8988T (cell line): ENCODE measurements at places on chromosomes 6 and 20.

DNA sequence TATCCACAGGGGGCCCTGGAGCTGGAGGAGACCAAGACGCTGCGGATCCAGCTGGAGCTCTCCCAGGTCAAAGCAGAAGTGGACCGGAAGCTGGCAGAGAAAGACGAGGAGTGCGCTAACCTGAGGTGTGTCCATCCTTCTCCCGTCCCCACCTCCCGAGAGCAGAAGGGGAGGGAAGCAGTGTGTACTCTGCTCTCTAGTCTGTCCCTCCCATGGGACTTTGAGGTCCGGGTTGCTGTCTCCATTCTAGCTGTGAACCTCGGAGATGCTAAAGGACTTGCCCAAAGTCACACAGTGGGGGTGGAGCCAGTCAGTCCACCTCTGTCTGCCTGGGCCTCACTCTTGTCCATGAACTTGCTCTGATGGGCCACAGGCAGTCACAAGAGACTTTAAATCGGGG, 44.1 kb downstream of the MYH7B start:
- DNase-seq, result no peak

GRCh38 chr20:48824830-48825565, 2.8 kb downstream of the PREX1 start:
- no peak for DNase-seq

DNA sequence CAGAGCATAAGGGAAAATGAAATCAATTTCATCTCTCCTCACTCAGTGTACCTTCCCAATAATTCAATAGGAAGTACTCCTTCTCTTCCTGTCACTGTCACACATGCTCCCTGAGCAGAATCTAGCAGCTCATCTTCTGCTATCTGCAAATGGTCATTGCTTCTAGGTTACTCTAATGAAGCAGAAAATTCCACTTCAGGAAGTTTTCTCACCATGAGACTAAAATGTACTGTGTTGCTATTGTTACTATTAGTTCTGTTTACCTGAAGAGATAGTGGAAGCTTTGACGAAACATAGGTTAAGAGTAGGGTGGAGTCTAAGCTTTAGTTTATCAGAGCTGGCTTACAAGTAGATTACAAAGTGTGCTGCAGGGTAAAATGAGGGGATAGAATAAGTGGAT, 52.8 kb downstream of the RFX6 start:
- no peak for DNase-seq

GRCh38 chr6:84688141-84688873, 76.1 kb downstream of the TBX18 start:
- no peak for DNase-seq

DNA sequence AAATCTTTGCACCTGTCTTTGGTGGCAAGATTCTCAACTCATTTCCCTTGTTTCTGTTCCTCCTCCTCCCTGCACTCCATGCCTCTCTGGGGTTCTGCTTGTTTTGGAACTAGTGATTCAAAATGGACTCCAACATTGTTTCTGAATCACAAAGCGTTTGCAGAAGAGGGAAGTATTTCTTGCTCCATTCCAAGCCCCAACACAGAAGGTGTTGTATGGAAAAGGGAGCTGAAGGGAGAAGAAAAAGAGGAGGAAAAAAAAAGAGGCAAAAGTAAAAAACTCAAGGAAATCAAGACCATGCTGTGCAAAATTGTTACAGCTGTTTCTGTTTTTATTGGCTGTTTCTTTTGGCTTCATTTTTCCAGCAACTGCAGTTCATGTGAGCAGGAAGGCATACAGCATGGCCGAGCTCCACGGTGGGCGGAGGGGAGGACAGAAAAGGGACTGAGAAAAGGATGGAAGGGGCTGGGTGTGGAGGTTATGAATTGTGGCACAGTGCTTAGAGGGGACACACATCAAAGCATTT, 66.9 kb upstream of the PRL start:
- DNase-seq, result no peak

DNA sequence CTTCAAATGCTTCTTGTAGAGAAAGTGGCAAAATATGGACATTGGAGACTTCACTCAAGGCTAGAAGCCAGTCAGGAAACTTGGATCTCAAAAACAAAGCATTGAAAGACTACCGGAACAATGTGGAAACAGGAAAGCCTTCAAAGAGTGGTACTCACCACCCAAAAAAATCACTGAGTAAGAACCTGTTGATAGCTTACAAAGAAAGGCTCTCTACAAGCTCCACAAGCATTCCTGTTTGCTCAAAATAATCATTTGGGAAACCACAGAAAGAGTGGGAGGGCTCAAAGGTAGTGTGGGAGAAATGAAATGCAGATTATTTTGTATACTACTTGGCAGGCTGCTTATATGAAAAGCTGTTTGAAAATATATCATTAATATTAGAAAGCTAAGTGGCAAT, 9.5 kb upstream of the DST start:
- DNase-seq, result no peak

- DNase-seq, result no peak
Observed at GRCh38 chr20:48758206-48758820, 69.5 kb downstream of the PREX1 start.

DNA sequence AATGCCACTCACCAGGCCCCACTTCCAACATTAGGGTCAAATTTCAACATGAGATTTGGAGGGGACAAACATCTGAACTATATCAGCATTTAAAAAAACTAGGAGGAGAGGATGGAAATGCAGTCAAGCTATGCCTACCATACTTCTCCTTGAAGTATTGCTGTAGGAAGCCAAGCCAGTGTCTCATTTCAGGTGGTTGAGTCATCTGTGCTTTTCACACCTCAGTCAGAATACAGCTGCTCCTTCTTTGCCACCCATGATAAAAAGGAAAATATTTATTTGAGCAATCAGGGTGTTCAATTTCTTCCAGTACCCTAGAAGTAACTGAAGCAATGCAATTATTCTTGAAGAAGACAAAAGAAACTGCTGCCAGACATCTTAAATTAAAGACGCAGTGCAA, 47.0 kb upstream of the EEF1E1 start:
- no peak for DNase-seq

GRCh38 chr20:5268449-5268848, 48.3 kb downstream of the PROKR2 start:
- DNase-seq, result no peak
